ENCODE measurements at places on chromosomes 11 and 22. TPM values are rescaled to one million over a fixed set of nuclear protein-coding genes. Genes with fewer than 3 reads are reported as not detected.

Gene TH
- total RNA-seq: under 0.01 TPM

Gene F2
- total RNA-seq: 0.38 TPM

Gene BACE1
- total RNA-seq: 4.2 TPM

Gene TOP3B
- 27.9 TPM for total RNA-seq
